ENCODE measurements at places on chromosomes 16 and 17. TPM values are rescaled to one million over a fixed set of nuclear protein-coding genes. Genes with fewer than 3 reads are reported as not detected.
A peak's percentile ranks its signal among the peaks of the same experiment; 100 is the strongest.

DNA sequence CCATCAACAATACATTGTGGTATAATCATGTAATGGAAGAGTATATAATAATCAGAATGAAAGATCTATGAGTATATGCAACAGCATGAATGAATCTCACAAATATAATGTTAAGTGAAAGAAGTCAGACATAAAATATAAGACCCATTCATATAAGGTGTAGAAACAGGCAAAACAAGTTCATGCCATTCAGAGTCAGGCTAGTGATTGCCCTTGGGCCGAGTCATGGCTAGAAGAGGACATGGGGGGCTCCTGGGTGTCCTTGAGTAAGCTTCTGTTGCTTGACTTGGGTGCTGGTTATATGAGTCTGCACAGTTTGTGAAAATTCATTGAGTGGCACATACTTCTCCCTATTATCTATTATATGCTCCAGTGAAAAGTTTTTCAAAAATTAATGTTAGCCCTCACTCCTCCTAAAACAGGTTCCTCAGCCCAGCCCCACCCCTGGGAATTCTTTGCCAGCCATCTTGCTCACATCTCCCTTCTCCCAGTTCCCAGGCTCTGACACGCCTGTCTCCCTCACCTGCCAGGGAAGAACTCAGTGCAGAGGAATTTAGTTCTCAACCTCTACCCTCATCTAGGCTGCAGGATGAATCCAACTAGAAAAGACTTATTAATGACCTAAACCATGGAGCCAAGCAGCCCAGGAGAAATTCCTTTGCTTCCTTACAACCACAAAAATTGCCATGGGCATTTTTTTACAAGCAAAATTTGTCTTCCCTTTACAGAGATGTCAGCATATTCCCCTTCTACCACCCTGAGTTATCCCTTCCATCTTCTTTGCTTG lies 52.4 kb upstream of the NFAT5 start:
- DNase-seq = no peak
- H3K27ac ChIP-seq = peak overlapping the region; percentile 72
- H3K4me3 ChIP-seq = no peak overlapping the region
- H3K27me3 ChIP-seq = no peaks in the 10 kb centered on the region
- no peaks in the 10 kb centered on the region for H3K36me3 ChIP-seq

DNA sequence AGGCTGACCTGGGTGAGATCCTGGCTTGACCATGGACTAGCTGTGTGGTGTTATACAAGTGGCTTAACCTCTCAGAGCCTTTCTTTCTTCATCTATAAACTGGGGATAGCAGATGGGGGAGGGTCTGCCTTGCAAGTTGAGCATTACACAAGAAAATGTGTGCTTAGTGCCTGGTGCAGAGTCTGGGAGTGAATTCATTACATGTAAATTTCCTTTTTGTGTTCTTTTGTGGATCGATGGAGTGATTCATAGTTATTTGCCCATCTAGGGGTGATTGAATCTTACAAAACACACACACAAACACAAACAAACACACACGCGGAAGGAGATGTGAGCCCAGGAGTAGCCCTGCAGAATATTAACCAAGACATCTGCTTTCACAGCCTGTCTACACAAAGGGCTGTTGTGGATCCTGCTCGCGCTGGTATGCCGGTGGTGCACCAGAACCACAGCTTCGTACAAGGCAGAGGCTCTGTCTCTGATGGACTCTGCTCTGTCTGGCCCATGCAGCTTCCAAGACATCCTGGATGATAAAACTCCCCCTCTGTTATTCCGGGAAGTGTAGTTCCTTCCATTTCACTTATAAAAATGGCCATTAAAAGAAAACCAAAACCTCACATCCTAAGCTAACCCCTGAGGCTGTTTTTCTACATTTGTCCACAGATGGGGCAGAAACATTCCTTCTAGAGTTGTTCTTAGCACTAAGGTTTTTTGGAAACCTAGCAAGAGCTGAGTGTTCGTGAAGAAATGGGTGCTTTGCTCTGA lies 86.1 kb downstream of the UTP18 start:
- H3K27ac ChIP-seq = no peak overlapping the region
- no peak for DNase-seq
- no peak overlapping the region for H3K4me3 ChIP-seq
- H3K27me3 ChIP-seq = peaks cover 36% of the 10 kb centered on the region
- H3K36me3 ChIP-seq = no peaks in the 10 kb centered on the region

- H3K36me3 ChIP-seq = peaks cover 2% of the 10 kb centered on the region
- H3K4me1 ChIP-seq = peaks cover 8% of the 10 kb centered on the region
- H3K27me3 ChIP-seq = no peaks in the 10 kb centered on the region
- no peak overlapping the region for H3K27ac ChIP-seq
Observed at GRCh38 chr17:76683011-76683755, 27.6 kb downstream of the MXRA7 start.

HOXB7 gene
- 33.6 TPM for total RNA-seq

NXN gene
- total RNA-seq = 83.7 TPM

GRCh38 chr16:85017633-85018032 lies 6.3 kb upstream of the ZDHHC7 start:
- H3K4me3 ChIP-seq = no peak overlapping the region
- DNase-seq = no peak
- no peaks in the 10 kb centered on the region for H3K27me3 ChIP-seq
- no peak overlapping the region for H3K27ac ChIP-seq
- H3K36me3 ChIP-seq = no peaks in the 10 kb centered on the region
